Non-pigmented ciliary epithelial cell (primary cell): ENCODE measurements at places on chromosomes 1 and 21.

GRCh38 chr1:33685256-33685655, 178.6 kb upstream of the HMGB4 start:
- no peak for DNase-seq

GRCh38 chr1:1550591-1551432, 10.4 kb upstream of the TMEM240 start:
- DNase-seq: no peak

DNA sequence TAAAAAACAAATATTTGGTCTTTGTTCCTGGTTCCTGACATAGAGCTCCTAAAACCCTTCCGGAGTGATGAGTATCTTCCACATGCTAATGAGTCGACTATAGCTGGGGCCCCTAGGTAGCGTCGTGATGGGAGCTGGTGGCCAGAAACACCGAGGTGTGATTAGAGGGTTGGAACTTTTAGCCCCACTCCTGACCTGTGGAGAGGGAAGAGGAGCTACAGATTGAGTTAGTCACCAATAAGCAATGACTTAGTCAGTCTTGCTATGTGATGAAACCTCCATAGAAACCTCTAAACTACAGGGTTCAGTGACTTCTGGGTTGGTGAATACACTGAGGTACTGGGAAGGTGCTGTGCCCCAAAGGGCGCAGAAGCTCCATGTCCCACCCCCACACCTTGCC, 30.1 kb upstream of the PLD5 start:
- DNase-seq: no peak

DNA sequence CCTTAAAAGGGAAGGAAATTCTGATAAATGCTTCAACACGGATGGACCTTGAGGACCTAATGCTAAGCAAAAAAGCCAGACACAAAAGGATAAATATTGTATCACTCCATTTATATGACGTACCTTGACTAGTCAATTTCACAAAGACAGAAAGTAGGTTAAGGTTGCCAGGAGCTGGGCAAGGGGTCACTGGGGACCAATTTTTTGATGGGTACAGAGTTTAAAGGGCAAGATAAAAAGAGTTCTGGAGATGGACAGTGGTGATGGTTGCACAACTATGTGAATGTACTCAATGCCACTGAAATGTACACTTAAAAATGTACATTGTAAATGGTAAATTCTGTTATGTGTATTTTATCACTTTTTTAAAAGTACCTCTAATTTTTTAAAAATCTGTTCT, 32.1 kb upstream of the SLAMF9 start:
- no peak for DNase-seq

- no peak for DNase-seq
Observed at GRCh38 chr1:1144122-1144842, 28.4 kb upstream of the C1orf159 start.

DNA sequence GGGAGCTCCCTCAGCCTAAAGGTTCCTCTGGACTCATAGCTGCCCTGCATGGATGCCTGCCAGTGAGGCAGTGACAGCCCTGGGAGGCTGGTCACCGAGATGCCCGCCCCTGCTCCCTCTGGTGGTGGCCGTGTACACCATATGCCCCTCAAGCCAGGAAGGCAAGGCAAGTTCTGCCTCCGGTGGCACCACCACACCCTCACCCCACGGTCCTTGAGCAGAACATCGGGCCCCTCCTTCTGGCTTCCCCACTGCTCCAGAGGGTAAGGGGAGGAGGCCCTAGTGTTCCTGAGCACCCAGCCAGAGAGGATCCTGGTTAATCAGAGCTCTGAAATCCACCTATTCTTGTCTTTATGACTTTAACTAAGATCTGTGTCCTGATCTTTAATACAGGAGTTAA, 1.5 kb upstream of the S100A14 start:
- no peak for DNase-seq

GRCh38 chr1:239587066-239587465, 200.7 kb downstream of the CHRM3 start:
- no peak for DNase-seq

- no peak for DNase-seq
Observed at GRCh38 chr1:147676311-147677085, 6.2 kb upstream of the ACP6 start.

DNA sequence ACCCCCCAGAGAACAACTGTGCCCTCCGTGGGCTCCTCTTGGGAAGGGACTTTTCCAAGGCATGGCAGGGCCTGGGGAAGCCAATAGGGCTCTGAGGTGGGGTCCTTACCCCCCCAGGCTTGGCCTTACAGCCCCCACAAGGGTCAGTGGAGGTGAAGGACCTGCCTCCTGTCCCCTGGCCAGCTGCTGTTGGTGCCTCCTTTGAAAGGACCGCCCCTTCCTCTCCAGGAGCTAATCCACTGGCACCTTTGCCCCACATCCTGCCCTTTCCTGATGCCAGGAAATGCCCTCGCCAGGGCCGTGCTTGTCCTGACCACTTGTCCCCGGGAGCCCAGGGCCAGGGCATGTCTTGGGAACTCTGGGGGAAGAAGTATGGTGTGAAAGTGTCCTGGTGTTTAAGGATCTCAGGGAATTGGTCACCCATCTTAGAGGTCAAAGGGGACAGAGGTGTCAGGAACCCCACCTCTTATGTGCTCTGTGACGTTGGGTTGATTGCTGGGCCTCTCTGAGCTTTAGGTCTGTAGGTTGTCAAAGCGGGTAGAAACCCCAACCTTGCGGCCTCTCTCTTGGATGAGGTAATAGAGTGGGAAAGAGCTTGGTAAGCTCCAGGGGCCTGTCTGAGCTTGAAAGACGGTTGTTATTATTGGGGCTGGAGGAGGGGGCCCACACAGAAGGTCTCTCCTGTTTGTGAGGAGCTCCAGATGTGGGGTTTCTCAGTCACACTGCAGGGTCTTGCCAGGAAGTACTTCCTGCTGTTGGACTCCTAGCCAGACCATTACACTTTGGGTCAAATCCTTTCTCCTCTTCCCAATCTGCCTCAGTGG, 2.8 kb downstream of the KCNQ4 start:
- no peak for DNase-seq

DNA sequence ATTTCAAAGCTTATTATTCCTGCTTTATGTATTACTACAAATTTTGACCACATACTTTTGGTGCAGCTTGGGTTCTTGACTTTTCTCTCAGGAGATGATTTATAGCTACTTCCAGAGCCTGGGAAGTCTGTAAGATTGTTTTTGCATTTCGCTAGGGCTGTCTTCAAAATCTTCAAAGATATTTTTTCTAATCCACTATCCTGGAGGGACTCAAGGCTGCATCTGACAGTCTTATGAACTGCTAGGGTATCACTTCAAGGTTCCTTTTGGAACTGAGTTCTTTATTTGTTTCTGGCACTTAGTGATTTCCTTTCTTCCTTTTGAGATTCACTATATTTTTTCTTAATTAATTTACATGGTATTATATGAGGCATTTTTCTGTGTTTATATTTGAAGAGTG, 90.0 kb upstream of the LYPLAL1 start:
- no peak for DNase-seq

- no peak for DNase-seq
Observed at GRCh38 chr1:105632342-105633196, 1423.9 kb upstream of the PRMT6 start.

GRCh38 chr1:155466996-155467395, 95.6 kb downstream of the ASH1L start:
- DNase-seq: peak; percentile 81

DNA sequence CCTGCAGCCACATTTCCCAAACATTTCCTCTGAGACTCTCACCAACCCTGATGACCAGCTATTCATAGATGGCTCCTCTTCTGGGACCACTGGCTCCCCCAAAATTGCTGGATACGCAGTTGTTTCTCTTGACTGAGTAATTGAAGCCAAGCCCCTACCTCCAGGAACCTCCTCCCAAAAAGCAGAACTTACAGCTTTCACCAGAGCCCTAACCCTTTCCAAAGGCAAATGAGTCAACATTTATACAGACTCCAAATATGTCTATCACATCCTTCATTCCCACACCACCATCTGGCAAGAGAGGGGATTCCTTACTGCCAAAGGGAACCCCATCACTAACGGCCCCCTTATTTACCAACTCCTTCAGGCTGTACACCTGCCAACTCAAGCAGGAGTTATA, 20.3 kb upstream of the CA6 start:
- DNase-seq: no peak

- no peak for DNase-seq
Observed at GRCh38 chr21:14987370-14988170, 77.2 kb downstream of the NRIP1 start.

DNA sequence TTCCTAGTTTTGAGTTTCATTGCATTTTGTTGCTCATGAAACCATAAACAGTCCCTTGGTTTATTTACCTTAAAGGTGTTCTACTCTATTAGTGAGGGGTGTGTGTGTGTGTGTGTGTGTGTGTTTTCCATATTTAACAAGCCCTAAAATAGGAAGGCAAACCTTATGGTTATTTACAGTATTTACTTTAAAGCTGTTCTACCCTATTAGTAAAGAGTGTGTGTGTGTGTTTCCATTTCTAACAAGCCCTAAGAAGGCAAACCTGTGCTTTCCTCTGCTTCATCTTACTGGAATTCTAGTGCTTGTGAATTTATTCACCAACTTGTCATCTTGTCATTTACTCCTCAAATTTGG, 53.6 kb downstream of the CTTNBP2NL start:
- no peak for DNase-seq

DNA sequence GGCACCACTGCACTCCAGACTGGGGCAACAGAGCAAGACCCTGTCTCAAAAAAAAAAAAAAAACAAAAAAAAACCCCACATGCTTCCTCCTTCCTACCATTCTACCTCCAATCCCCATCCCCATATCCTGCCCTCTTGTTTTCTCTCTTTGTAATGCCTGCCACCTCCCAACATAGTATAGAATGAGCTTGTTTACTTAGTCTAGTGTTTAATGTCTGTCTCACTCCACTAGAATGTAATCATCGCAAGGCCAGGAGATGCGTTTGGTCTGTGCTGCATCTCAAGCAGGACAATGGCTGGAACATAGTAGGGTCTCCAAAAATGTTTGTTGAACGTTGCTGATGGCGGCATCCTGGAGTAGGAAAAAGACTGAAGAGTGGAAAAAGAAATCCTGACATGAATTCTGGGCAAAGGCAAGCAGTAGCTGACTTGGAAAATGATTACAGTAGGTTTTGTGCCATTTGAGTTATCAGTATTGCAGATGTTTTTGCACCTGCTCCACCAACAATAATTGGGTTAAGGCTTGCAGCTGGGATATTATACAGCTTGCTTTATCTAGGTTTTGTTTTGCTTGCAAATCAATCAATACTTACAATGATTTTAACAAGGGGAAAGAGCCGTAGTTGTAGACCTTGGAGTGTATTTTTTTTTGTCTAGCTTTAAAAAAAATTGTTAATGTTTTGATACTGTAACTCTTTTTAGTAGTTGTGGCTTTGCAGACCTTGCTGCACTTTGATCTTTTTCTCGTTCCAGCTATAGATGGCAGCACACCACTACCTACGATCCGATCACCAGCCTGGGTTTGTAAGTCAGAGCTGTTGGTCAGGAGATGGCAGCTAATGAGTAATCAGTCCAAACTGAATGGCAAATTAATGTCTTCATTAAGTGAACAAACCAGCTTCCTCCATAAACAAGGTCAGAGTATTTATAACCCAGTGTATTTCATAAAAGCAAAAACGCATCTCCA, 62.4 kb downstream of the BACH1 start:
- no peak for DNase-seq

DNA sequence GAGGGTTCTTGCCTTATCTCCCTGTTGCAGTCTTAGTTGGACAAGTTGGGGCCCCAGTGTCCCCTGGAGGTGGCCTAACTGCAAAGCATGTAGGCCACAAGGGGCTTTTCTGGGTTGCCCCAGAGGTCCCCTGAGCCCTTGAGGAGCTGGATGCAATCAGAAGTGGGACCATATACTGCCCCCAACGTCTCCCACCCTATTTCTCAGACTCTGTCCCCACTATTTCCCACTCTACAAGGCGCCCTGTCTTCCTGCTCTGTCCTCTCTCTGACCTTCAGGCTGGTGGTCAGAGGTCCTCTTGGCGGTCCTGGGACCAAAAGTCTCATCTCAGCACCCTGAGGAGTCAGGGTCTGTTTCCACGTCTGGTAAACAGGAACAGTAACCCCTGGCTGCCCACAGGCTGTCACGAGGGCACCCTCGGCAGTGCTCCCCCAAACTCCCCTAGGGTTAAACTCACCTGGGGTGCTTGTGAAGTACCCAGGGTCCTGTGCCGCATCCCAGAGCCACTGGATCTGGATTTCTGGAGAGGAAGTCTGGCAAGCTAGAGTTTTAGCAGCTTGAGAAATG, 14.9 kb downstream of the PROK1 start:
- no peak for DNase-seq

DNA sequence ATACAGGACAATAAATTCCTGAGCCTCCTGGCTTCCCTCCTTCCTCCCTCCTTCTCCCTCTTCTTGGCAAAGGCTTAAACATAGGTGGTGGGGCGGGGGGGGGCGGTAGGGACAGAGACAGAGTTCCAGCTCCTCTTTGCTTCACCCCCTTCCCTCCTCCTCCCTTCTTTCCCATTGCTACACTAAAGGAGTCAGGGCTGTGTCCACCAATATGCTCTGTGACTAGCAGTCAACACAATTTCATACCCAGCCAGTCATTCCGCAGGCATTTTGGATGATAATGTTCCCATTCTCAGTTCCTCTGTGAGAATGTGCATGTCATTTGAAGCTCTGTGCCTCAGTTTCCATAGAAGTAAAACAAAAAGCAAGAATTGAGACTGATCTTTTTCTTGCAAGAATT, 1.7 kb downstream of the LMOD1 start:
- DNase-seq: no peak

DNA sequence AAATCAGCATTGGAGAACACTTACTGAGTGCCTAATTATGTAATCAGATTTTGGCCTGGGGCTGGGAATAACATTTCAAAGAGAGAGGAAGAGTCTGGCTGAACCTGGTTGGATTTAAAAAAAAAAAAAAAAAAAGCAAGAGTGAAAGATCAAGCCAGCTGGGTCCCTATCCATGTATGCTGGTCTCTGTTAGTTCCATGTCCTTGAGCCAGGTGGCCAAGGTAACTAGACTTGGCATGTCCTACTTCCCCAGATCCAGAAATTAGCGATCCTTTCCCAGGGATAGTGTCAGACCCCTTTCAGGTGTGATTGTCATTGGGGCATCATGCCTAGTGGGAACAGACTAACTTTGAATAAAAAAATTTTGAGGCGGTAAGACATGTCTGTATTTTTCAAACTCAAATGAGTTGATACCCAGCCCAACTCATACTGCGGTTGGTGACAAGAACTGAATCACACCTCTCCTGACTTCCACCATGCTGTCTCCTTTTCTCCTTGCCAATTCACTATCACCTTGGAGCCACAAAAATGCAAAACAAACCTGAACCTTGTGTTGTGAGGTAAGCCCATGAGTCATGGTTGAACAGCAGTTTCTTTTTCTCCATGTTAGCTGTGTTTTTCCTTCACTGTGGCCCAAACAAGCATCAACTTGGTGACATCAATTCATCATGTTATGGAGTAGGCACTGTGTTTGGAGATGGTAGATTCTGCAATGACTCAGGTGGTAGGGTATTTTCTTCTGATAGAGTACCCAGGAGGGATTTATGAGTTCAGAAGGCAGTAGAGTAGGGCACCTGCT, 24.5 kb upstream of the PPP2R5A start:
- DNase-seq: no peak

GRCh38 chr1:117363571-117364048, 3.6 kb upstream of the MAN1A2 start:
- DNase-seq: no peak

- no peak for DNase-seq
Observed at GRCh38 chr1:74964508-74965102, 169.6 kb upstream of the LHX8 start.
